ENCODE measurements at places on chromosomes 1 and 21. TPM values are rescaled to one million over a fixed set of nuclear protein-coding genes. Genes with fewer than 3 reads are reported as not detected.

Gene FMO2
- 0.39 TPM for total RNA-seq

Gene SELE
- total RNA-seq = not detected

Gene CCDC27
- not detected for total RNA-seq

Gene PTPRU
- 20.1 TPM for total RNA-seq

Gene FAM163A
- total RNA-seq = not detected

Gene RHD
- total RNA-seq = under 0.01 TPM

Gene S100A14
- 0.39 TPM for total RNA-seq

Gene ANKRD35
- total RNA-seq = 2.9 TPM

Gene SPATA1
- total RNA-seq = 1.8 TPM

Gene NBPF4
- total RNA-seq = not detected

Gene OLIG2
- total RNA-seq = not detected

Gene FAM167B
- 1.1 TPM for total RNA-seq

Gene EVA1C
- total RNA-seq = 7.2 TPM

Gene LCA5L
- 1.5 TPM for total RNA-seq

Gene GRIK3
- total RNA-seq = not detected

Gene EPHA10
- total RNA-seq = not detected

Gene GPR161
- total RNA-seq = 7.8 TPM

Gene MPL
- not detected for total RNA-seq

Gene RIPK4
- not detected for total RNA-seq

Gene ST6GALNAC5
- total RNA-seq = 0.39 TPM

Gene SRGAP2C
- total RNA-seq = 12.3 TPM

Gene DCDC2B
- not detected for total RNA-seq

Gene KRTAP10-3
- not detected for total RNA-seq

Gene OMA1
- total RNA-seq = 12.9 TPM

Gene AMY1C
- total RNA-seq = not detected

Gene ATP13A2
- total RNA-seq = 40.3 TPM

Gene FCRL2
- total RNA-seq = not detected

Gene KIF17
- total RNA-seq = not detected

Gene DCST2
- total RNA-seq = not detected

Gene SYDE2
- total RNA-seq = 6.1 TPM

Gene PGLYRP3
- not detected for total RNA-seq

Gene KRTAP19-4
- total RNA-seq = not detected

Gene PTBP2
- 17.6 TPM for total RNA-seq

Measured in subcutaneous preadipocyte (primary cell).